Left kidney (tissue), 8 donors: ENCODE measurements at places on chromosomes 16 and 17. TPM values are rescaled to one million over a fixed set of nuclear protein-coding genes. Genes with fewer than 3 reads are reported as not detected.

The PPP1R27 gene
- 0.22 TPM for polyA plus RNA-seq

The RMI2 gene
- polyA plus RNA-seq: 35.2 TPM

The RTN4RL1 gene
- 1.00 TPM for polyA plus RNA-seq

DNA sequence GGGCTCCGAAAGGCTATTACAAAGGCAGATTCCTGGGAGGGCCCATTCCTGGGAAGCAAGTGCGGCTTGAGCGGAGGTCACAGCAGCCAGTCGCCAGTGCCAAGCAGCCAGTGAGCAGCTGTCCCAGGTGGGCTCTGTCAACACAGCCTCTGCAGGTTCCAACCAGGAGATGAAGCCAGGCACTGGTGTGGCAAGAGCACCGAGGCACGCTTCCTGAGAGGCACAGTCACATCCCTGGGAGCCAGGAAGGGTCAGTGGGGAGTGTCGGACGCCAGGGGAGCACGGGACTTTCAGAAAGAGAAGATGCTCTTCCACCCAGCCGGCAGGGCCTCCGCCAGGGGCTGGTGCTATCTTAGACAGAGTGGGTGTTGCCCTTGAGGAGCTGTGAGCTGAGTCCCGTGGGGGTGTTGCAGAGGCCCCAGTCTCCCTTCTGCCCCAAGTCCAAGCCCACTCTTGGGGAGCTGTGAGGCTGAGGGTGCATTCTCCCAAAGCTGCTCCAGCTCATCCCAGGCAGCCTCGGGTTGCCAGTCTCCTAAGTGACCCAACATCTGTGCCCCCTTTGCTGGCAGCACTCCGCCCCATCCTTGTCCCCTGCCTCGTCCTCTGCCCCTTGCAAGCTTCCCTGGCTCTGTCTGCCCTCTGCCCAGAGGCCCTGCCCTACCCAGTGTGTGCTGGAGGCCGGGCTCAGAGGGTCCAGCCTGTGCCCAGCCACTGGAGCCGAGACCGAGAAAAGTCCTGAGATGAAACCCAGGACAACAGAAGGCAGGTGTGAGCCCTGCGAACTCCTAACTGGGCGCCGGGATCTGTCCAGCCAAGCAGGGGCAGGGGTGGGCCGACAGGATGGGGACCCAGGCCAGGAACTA lies 6.6 kb downstream of the UBALD1 start:
- DNase-seq: no peak

- DNase-seq: peak; percentile 46
Observed at GRCh38 chr16:87636050-87636684, 33.9 kb downstream of the JPH3 start.

The NPIPB12 gene
- polyA plus RNA-seq: 97.6 TPM

DNA sequence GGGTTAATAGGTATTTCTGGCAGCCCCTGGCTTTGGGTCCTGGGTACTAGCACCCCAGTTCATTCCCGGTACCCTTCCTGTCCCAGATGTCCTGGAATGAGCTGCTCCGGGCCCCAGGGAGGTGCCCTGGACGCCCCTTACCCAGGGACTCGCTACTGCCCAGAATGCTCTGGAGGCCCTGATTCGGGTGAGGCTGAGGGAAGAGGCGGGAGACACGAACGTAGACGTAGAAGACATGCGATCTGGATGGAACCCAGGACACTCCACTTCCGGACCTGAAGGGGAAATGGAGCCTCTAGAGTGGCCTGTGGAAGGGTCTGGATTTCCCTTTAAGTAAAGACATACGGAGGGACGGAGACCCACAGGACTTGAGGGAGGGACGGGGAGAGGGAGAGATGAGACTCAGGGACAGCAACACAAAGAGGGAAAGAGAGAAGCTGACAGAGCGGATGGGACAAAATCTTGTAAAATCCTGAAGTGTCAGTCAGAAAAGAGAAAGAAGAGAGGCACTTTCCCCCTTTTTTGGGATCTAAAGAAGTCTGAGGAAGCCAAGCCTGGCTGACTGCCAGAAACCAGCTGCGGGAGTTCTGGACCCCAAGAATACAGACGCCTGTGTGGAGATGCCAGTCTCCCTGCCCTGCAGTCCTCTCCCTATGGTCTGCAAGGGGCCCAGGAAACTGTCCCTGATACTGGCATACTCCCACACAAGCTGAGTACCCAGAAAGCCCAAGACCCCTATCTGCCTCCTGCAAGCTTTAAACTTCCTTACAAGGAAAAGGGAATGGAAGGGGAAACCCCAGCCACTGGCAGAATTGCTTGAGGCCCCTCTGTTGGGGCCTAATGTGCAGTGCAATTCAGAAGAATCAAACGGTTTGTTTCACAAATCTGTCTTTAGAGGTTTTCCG lies 1.0 kb upstream of the HOXB13 start:
- no peak for DNase-seq

DNA sequence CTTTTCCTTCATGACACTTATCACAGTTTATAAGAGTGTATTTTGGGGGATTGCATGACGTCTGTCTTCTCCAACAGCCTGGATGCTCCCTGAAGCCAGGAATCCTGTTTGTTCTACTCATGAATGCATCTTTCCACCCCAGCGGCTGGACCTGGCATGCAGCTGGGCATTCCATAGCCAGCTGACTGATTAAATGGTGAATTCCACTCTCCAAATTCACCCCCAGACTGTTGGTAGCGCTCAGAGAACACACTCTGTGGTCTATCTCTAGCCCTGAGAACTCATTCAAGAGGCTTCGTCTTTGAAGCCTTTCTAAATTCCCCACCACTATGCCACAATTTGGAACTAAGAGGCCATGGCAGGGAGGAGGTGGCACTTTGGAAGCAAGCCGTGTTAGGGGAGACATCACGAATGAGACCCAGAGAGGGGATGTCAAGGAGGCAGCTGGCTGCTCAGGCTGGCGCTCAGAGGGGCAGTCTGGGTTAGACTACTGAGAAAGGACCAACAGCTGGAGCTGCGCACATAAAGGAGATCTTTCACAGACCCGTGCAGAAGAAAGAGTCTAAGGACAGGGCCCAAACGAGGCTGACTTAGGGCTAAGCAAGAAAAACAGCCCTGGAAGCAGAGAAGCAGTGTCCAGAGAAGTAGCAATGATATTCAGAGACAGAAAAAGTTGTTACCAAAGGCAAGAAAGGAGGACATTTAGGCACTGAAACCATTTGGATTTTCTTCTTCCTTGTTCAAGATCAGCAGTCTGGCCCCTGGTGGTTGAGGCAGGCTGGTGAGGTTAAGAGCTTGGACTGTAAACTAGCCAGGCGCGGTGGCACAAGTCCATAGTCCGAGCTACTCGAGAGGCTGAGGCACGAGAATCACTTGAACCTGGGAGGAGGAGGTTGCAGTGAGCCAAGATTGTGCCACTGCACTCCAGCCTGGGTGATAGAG lies 42.4 kb upstream of the ZNF629 start:
- no peak for DNase-seq

GRCh38 chr17:44959821-44960531 lies 8.1 kb downstream of the C1QL1 start:
- DNase-seq: no peak

The KCNJ18 gene
- not detected for polyA plus RNA-seq

DNA sequence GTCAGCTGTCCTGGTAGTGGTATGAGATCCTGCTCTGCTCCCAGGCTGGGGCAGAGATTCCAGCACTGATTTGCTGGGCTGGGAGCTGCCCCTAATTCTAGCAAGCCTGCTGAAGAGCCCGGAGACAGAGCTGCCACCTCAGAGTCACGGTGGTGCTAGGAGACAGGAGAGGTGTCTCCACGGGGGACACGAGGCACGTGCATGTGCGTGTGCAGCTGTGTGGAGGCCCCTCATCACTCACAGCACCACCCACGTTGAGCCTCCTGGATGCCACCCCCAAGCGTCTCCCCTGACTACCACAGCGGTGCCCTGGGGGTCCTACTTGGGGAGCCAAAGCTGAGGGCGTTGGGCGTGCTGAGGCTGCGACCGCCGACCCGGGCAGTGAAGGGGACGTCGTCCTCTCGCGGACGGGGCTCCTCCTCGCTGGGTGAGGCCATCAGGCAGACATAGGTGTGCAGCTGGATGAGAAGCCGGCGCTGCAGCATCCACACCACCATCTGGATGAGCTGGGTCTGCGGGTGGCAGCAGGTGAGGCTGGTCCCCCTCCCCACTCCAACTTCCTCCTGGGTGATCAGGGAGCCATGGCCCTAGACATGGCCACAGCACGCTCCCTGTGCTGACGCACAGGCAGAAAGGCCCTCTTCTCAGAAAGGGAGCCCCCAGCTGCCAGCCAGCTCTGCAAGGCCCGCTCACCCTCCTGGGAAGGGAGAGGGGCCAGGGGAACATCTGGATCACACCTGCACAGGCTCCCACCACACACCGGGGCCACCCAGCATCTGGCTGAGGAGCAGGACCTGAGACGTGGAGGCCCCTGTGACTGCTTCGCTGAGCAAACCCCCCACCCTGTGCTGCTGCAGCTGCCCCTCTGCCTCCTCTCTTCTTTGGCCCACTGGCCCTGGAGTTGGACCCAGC lies 11.6 kb downstream of the MPG start:
- no peak for DNase-seq

DNA sequence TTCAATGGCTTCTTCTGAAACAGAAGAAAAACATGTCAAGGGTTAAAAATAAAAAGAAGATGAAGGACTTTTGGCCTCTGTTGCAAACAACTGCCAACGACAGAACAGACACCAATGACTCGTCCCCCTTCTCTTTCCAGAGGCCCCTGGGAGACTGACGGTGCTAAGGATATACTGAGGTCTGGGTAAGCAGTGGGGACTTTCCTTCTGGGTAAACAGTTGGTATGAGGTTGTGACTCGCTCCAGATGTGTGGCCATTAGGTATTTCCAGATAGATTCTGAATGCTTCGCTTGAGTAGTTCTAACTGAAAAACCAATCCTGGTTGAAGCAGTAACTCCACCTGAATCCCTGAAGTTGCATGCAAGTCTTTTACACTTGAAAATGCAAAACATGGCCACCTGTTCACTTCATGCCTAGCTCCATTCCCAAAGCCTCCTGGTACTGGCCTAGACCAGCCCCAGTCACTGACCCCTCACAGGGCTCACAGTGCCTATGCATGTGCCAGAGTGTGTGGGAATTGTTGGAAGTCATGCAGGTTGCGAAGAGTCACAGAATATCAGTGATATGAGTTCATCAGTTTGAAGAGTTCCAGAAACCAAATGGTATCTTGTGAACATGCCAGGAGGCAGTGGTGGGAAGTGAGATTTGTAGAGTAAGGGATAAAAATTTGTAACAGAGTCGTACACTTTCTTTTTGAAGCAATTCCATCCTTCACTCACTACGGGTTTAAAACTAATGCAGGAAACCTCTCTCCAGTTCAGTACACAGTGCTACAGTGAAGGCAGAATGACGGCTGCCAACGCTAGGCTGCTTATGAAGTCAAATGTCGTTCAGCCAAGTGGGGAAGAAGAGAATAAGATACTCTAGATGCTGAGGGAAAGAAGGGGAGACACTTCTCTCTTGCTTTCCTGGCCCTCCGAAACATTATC lies 217.8 kb downstream of the ZFHX3 start:
- DNase-seq: no peak

GRCh38 chr16:88759245-88759975 lies 25.6 kb downstream of the PIEZO1 start:
- no peak for DNase-seq

The CCDC144A gene
- 12.0 TPM for polyA plus RNA-seq

GRCh38 chr16:63904182-63904581 lies 1217.7 kb downstream of the CDH11 start:
- DNase-seq: no peak
